Fibroblast of lung (primary cell): ENCODE measurements at places on chromosomes 7 and 10. TPM values are rescaled to one million over a fixed set of nuclear protein-coding genes. Genes with fewer than 3 reads are reported as not detected.

Gene TMEM270
- not detected in 2 replicates for total RNA-seq

Gene PAX4
- not detected in 2 replicates for total RNA-seq

Gene RPEL1
- total RNA-seq = 0.17 and 0.26 TPM in 2 replicates

Gene OR2A5
- not detected in 2 replicates for total RNA-seq

Gene CASTOR2
- 10.3 and 10.9 TPM in 2 replicates for total RNA-seq

Gene PRKAR2B
- 12.6 and 14.7 TPM in 2 replicates for total RNA-seq

Gene ITGB8
- total RNA-seq = 41.6 and 100 TPM in 2 replicates

Gene MCM7
- 16.7 and 24.4 TPM in 2 replicates for total RNA-seq

Gene GRID2IP
- not detected in 2 replicates for total RNA-seq

DNA sequence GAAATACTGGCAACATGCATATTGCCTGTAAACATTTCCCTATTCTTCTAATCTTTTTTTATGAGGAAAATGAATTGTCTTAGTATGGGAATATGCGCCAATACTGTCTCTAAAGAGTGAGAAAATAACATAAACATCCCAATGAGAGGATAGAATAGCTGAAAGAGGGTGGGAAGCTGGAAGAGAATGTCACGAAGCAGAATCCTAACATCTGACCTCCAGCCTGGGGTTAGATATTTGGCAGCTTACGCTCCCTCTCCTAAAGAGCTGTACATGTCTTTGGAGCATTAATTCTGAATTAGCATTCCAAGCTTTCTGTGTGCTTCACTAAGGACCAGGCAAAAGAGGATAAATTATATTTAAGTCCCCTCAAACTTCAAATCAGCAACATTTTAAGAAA is 31.6 kb upstream of the SLC16A12 start:
- no peak for DNase-seq

DNA sequence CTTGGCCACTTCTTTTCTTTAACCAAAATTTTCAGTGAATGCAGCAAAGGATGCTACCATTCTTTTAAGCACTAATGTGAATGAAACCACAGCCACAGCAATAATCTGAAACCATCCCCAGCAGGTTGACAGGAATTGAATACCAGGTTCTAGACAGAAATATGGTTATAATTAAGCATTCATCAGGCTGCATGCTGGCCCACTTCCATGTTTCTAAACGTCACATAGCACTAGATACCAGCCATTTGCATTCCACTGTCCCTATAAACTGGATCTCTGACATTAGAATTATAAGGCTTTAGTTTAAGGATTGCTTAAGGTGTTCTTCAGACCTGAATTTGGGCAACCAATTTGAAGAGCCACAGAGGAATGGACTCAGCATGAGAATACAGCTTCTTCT is 340.8 kb upstream of the KLF6 start:
- no peak for DNase-seq

DNA sequence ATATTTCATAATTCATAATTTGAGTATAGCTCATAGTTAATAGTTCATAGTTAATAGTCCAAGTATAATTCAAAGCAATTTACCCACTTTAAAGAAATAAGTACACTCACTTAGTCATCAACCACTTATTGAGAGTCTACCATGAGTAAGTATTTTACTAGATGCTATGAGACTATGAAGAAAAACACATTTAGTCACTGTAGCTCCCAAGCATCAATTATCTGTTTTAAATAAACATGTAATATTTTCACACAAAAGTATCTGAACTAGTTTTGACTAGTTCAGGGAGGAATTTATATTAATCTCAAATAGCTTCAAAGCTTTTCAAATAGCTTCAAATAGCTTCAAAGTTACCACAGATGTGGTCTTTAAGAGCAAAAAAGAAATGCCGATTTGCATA is 119.2 kb downstream of the ANK3 start:
- peak; percentile 80 for DNase-seq

DNA sequence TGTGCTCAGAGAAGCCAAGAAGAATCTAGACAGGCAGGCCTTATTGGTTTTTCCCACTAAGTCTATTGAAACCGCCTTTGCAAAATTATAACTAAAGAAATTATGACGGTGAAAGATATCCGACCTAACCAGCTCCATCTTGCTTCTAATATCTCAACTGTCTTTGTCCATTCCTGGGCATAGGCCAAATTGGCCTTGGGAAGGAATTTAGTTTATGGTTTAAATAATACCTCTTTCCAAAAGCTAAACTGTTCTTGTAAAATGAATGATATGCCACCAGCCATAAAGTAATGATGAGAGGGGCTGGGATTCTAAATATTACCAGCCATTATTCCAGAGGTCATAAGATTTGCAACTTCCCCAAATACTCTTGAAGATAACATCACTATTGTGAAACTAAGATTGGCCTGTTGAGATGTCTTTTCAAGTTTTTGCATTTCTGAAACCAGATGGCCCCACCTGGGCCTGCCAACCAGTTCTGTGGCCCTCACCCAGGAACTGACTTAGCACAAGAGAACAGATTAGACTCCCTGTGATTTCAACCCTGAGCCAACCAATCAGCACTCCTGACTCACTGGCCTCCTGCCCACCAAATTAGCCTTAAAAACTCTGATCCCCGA is 41.2 kb upstream of the SLC35G1 start:
- DNase-seq = no peak

DNA sequence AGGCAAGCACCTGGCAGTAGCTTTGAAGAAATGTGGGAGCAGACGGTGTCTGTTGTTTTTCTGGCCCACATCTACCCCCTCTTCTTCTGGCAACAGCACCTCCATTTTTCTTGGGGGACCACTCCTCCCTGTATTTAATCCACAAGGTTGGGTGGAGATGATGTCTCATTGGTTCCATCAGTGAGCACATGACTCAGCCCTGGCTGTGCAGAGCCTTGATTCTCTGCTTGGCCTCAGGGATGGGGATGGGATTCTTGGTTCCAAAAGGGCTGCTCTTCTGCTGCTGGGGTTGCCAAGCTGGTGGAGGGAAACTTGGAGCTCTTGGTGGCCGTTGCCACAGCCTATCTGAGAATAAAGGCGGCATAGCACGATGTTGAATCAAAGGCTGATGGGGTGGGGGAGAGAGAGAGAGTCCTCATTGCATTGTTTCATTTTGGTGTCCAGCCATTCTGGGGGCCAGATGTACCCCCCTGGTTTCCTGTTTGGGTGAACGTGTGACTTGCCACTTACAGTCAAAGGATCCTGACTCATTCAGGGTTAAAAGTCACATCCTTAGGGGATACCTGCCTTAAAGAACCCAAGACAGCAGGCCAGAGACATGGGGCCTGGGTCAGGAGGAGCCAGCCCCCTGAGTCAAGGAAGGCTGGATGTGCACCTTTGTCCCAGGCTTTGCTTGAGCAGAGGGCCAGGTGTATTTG is 25.9 kb downstream of the GRK5 start:
- no peak for DNase-seq

DNA sequence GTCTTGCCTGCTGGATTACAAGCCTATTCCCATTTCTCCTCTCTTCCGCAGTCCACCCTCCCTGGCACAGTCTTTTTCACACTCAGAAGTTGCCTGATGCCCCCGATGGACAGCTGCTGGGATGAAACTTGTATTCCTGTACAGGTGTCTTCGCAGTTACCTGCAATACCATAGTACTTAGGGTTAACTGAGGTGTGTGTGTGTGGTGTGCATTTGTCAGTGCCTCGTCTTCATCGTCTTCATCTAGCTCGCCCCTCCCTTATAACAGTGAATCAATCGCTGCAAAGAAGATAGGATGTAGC is 11.0 kb downstream of the NXPH1 start:
- DNase-seq = no peak

GRCh38 chr10:66927251-66927935 is 1.6 kb downstream of the LRRTM3 start:
- no peak for DNase-seq

DNA sequence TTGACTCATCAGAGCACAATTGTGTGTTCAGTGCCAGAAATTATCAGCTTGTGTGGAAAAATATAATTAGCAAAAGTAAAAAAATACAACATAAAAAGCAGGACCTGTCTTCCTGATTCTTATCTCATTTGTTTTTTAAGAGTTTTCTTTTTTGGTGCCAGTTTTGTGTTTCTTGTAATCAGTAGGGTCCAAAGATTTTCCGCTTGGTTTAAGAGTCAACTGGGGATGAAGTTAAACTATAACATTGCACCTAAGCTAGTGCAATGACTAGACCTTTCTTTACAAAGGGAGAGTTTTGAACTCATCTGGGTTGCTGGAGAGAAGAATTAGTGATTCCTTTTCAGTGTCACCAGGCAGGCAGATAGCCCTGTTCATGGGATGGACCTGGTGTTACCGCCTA is 113.4 kb downstream of the PLPP4 start:
- no peak for DNase-seq

DNA sequence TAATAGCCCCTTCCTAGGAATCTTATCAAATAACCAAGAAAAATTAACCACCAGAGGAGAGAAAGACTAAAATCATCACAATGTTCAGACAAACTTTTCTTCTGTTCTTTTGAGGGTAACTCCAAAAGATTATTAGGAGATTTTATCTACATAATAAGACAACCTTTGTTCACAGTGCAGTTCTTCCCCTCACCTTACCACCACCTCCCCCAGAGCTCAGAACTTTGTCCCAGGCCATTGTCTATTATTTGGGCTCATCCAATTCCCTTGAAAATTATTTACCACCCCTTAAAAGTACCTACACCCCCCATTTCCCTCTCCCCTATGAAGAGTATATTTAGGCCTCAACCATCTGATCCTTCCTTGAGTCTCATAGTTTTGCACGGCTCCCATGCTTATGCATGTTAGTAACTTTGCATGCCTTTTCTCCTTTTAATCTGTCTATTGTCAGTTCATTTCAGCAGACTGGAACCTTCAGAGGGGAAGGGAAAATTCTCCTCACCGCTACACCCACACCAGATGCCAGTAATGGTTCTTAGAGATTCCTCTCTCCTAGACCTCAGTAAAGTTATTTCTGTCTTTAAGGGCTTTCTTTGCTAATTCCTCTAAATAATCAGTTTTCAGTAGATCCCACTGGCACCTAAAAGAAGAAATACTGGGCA is 234.9 kb downstream of the SKIDA1 start:
- DNase-seq = peak; percentile 52

DNA sequence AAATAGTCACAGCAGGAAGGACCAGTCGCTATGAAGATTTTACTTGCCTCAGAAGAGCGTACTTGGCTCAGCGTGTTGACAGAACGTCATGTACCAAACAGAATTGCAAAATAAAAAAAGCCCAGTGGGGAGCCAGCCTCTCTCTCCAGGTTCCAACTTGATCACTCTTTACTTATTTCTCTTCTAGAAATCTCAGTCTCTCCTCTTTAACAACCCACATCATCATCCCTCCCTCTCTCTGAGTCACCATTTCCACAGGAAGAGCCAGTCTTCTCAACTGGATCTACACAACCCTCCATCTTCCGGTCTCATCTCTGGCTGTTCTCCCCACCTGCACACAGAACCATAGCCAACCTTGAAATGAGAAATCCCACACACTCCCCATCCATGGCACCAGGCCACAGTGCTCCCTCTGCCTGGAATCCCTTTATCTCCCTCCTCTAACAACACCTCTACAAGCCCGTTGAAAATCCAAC is 718.3 kb downstream of the GRID1 start:
- peak; percentile 27 for DNase-seq

- no peak for DNase-seq
Measured at GRCh38 chr10:19946791-19947190, 130.6 kb downstream of the PLXDC2 start.

GRCh38 chr10:91251430-91252056 is 31.1 kb downstream of the PCGF5 start:
- DNase-seq = peak; percentile 70

DNA sequence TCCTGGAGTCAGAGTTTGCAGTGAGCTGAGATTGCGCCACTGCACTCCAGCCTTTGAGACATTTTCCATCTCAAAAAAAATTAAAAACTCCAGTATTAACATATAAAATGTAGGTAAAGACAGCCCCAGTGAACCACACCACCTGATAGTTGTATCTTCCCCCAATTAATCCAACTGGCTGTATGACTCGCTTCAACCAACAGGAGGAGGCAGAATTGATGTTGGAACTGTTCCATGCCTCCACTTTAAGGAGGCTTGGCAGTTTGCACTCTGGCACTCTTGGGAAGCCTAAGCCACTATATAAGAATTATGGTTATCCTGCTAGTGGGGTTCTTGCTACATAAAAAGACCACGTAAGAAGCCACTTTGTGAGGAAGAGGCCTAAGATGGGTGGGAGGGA is 72.7 kb downstream of the STK17A start:
- DNase-seq = no peak

- no peak for DNase-seq
Measured at GRCh38 chr10:74083304-74083703, 67.3 kb downstream of the AP3M1 start.
